ENCODE measurements at places on chromosomes 2 and 18.

- no peak for DNase-seq
Observed at GRCh38 chr2:56688661-56689060, 504.9 kb downstream of the CCDC85A start.

DNA sequence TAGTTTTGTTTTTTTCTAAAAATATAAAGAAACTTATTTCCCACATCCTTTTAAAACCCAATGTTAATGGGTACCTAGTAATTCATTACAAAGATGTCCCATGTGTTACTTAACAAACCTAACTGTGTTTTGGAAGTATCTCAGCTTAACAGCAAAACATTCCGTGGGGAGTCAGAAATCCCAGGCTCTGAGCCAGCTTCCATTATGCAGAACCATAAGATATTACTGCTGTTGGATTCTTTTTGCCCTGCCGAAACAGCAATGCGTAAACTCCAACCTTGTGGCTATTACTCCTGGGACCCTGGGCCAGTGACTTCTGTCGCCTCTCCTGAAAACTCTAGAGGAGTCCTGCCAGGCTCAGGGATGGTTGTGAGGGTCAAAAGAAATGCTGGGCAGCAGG, 174.1 kb downstream of the UXS1 start:
- no peak for DNase-seq

DNA sequence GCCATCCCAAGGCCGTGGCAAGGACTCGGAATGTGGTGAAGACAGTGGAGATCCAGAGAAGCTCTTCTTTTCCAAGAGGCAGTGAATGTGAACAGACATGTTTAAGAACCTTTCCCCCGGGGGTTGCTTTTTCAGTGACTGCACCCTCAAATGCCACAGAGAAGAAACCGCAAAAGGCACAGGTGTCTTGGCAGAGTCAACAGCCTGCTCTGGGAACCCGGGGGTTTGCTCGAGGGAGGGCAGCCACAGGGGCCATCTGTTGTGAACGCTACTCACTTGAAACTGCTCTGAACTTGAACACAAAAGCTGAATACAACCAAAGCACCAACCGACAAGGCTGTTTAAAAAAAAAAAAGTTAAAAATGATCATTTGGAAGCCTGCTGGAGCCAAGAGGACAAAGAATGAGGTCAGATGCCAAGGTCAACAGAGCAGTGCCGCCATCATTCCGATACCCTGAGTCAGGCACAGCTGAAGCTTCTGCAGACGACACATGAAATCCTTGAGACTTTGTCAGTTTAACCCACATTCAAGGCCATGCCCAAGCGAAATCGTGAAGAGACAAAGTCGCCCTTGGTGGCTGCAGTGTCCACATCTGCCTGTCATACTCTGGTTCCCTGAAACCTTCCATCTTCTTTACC, 47.4 kb downstream of the PSMG2 start:
- DNase-seq = no peak

GRCh38 chr2:239444626-239445577, 44.1 kb upstream of the HDAC4 start:
- no peak for DNase-seq

DNA sequence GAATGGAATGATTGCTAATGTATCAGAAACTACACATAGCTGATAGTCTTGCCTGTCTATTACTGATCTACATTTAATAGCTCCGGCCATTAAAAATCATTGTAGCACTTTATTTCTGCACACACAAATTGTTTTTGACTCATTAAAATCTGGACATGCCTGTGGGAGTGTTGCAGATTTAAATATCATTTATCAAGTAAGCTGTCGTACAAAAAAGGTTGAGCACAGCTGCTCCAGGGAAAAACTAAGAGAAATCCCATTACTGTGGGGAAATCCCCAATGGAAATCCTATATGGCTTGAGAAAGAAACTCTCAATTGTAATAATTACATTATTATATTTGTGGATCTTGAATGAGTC, 99.6 kb upstream of the CERS6 start:
- no peak for DNase-seq

DNA sequence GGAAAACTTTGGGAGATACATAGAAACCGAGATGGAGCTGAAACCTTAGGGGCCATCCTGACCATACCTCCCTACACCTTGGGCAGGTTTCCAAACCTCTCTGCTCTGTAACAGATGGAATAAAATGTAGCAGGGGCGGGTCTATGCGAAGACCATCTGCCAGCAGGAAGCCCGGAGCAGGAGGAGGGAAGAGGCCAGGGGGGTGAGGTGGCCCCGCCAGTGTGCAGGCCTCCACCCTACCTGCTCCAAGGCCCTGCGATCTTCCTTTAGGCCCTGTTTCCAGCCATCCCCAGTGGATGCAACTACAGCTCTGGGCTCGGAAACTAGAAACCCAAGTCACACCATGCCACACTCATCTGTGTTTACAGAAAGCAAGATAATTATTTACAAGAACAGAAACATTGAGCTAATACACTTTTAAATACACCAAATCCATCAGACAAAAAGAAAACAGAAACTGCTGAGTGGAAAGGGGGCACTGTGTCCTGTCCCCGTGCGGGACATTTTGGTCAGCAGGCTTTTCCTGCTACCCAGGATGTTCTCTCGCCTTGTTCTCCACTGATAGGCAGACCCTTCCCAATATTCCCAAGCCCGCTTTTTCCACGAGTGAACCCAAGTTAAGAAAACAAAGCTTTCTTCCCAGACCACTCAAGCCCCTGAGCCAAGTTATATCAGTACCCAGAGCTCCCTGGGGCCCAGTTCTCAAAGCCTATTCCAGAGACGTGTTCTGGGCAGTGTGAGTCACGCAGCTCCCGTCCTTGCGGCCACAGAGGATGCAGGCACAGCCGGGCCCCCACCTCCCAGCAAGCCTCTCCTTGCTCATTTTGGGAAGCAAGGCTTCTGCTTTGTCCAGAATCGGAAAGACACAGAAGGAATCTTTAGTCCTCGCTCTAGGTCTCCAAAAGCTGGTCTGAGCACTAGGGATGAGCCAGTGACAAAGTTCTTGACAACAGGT, 17.3 kb downstream of the CIB4 start:
- DNase-seq = no peak

All from stimulated activated CD4-positive, alpha-beta T cell treated with anti-CD3 and anti-CD28 coated beads, TNF-alpha, amount 100 ng/mL, for 1 hour (primary cell).